ENCODE measurements at places on chromosomes 5 and 9.

DNA sequence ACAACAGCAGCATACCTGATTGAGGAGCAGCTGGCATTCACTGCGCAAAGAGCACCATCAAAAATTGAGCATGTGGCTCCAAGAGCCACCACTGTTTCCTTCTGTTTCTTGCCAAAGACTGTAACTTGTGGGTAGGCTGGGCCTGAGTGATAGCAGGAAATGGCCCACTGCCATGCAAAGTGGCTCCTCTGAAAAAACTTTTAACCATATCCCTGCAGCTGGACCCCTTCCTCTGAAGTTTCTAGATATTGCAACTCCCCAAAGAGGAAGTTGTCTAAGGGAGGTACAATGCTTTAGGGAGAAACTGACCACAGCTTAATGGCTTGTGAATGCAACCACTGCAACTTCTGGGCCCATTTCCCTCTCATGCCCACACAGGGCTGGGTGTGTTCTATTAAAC lies 355.4 kb upstream of the PDE4D start:
- no peak for DNase-seq

GRCh38 chr5:152170350-152170749 lies 234.7 kb downstream of the NMUR2 start:
- no peak for DNase-seq

- DNase-seq, result no peak
Observed at GRCh38 chr5:80985600-80986228, 25.6 kb downstream of the RASGRF2 start.

DNA sequence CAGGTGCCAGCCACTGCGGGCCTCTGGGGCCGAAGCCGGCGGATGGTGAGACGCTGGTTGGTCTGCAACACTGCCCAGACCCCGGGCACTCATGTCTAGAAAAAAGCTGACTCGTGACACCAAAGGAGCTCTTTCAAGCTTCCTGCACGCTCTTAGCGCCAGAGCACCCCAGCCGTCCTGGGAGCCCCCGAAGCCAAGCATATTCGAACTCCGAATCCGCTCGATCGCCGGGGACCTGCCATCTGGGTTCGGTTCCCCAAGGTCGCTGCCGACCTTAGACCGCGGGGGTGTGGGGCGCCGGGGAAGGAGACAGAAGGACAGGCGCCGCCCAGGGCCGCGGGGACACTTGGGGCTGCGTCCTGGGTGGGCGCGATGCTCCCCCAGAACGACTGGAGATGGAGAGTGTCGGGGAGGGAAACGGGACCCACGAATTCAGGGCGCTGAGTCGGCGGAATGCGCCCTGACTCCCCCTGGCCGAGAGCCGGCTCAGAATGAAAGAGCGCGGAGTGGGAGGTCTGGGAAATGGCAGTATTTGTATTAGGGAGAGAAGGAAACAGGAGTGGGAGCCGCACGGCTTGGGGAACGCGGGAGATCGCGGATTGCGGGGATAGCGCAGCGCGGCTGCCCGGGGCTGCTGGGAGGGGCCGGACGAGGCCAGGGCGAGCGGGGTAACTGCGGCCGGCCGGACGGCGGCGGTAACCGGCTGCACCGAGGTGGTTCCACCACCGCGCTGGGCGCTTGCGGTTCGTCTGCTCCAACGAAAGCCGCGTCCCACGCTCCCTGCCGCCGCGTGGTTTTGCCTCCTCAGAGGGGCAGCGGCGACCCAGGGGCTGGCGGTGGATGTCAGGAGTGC lies 20.1 kb upstream of the MARCHF6 start:
- DNase-seq, result no peak

DNA sequence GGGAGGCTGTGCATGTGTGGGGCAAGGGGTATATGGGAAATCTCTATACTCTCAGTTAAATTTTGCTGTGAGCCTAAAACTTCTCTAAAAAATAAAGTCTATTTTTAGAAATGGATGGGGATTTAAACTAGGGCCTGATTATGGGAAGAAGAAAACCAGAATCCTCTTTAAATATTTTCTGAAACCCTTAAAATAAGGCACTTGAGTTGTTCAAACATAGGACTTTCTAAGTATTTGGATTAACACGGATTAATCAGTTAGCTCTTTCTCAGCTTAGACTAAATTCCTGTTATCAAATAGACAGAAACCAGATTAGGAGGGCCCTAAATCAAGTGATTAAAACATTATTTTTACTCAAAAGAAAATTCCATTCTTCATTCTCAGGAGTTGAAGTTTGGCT lies 438.4 kb downstream of the EFNA5 start:
- DNase-seq, result no peak
